ENCODE measurements at places on chromosomes 4 and X. TPM values are rescaled to one million over a fixed set of nuclear protein-coding genes. Genes with fewer than 3 reads are reported as not detected.

IRF2 gene
- total RNA-seq = 74.9 TPM

ALB gene
- total RNA-seq = 11.9 TPM

ZCCHC4 gene
- total RNA-seq = 14.2 TPM

FRG2 gene
- not detected for total RNA-seq

ASMTL gene
- total RNA-seq = 32.5 TPM

GRCh38 chrX:116170511-116170910, at the start of gene AGTR2:
Gene AGTR2, plus strand, starts transcription at chrX:116170744. Its CDS starts 1,537 bp downstream, at chrX:116172281.
- no peak for DNase-seq

DNA sequence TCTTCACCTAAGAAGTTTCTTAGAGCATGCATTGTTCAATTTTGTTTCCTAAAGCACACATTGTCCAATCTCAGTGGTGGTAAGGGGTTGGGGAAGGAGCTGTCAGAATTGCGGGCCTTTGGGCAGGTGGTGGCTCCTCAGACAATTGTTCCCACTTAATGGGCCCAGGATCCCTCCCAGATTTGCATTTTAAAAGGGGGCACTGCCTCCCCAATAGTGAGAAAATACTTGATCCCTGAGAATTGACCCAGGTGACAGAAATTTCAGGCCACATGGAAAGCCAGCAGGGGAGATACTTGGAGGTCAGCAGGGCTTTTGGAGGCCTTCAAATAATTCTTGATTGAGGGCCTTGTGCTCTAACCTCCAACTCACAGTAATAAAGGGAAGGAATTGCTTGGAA, 217.1 kb downstream of the ZNF674 start:
- DNase-seq = no peak

DNA sequence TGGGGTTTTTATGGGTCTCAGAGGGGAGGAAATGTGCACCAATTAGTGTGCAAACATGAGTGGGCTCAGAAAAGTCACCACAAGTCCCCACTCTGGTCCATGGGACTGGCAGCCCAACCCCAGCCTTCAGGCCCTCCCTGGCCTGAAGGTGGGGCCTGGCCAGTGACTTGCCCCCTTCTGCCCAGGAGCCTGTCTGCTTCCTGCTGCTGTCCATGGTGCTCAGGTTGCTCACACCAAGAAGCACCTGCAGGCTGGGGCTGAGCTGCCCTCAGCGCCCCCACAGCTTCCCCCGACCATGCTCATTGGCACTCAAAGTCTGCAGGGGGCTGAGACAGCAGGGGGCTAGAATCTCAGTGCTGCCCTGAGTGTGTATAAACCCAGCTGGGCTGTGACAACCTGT, 30.6 kb upstream of the GC start:
- DNase-seq = no peak

GRCh38 chr4:172946503-172946902, 222.1 kb upstream of the GALNT7 start:
- no peak for DNase-seq

- DNase-seq = no peak
Measured at GRCh38 chr4:1265351-1265750, 16.4 kb upstream of the CTBP1 start.

GRCh38 chr4:88396681-88397080, 18.0 kb downstream of the HERC6 start:
- no peak for DNase-seq

GRCh38 chr4:48258845-48259397, 10.7 kb downstream of the TEC start:
- DNase-seq = no peak

DNA sequence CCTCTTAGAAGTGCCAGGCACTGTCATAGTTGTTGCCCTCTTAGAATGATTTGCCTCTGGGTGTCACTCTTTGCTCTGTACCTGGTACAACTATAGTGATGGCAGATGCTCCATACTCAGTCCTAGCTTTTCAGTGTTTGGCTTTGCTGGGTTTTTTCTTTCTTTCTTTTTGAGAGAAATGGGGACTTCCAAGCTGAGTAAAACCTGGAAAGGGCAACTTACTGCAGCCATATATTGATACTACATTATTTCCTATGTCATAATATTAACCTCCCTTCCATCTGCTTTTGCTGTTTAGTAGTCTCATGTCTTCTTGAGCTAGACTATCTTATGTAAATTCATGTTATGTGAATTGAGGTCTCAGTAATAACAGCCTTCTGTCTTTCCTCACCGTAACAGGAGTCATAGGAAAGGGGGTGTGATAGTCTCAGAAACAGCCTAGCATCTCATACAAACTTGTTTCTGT, 49.0 kb downstream of the NIPAL1 start:
- no peak for DNase-seq

GRCh38 chrX:41336447-41336846, 2.5 kb downstream of the DDX3X start:
- DNase-seq = no peak

- DNase-seq = no peak
Measured at GRCh38 chr4:140439644-140440142, 12.2 kb upstream of the CLGN start.

DNA sequence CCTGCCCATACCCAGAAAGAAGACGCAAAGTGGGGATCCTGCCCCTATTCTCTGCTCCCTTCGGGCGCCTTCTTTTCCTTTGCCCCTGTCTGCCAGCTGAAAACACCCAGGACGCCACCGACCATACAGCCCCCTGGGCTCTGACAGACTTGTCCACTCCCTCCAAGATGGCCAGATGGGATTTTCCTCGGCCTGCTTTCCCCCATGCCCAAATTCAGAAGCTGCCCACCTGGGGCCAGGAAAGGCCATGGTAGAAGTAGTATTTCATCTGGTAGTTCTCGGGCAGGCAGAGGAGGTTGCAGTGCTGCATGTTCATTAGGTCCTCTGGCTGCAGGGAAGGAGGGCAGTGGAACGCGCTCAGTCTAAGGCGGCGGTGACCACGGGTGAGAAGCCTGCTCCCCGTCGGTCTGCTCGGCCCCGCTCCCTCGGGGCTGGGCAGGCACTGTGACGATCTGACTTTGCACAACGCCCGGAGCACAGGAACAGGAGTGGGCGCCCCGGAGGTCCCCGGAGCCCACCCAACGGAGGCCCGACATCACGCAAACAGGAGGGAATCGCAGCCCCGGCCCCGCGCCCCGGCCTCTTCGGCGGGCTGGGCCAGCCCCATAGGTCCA, 582 bp downstream of the NAA10 start:
- DNase-seq = no peak

- DNase-seq = no peak
Measured at GRCh38 chr4:3426465-3427133, 15.2 kb upstream of the HGFAC start.

GRCh38 chr4:138560448-138560847, 318.3 kb upstream of the SLC7A11 start:
- DNase-seq = no peak

DNA sequence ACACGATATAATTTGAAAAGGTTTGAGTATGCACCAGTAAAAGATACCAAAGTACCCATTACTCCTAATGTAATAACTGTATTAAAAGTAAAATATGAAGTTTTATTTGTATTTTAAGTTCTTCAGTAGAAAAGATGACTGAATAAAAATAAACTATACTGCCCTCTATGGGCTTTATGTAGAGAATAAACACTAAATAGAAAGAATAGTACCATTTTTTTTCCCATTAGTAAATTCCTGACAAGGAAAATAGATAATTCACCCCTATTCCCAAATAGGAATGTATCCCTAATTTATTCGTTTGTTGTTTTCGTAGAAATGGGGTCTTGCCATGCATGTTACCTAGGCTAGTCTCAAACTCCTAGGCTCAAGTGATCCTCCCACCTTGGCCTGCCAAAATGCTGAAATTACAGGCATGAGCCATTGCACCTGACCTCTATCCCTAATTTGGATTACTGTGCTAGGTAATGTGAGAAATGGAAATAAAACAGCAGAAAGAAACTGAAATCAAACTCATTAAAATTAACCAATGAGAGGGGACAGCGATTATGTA, 73.6 kb upstream of the COX18 start:
- DNase-seq = no peak

DNA sequence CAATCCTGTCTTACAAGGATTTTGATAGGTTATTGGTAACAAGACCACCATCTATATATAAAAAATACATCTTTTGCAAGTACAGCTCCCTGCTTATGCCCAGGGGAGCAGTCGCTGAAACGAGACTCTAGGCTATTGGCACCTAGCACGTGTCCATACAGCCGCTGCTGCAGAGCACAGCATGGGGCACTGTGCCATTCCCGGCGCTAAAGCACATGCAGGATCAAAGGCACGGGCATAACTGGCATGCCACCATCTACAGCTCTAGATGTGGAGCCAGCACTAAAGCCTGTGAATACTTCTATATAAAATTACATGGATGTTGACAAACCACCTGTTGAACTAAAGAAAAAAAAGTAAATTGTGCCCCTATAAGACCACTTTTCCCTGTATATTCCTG, 144.8 kb downstream of the COL25A1 start:
- no peak for DNase-seq

Measured in ureter (tissue), 1 donor.